Common myeloid progenitor, CD34-positive (primary cell): ENCODE measurements at places on chromosomes 5 and 9.

GRCh38 chr5:88776692-88777091, 106.3 kb downstream of the MEF2C start:
- DNase-seq = no peak

GRCh38 chr9:135480071-135480939, 723 bp downstream of the PPP1R26 start:
- peak; percentile 23 for DNase-seq

DNA sequence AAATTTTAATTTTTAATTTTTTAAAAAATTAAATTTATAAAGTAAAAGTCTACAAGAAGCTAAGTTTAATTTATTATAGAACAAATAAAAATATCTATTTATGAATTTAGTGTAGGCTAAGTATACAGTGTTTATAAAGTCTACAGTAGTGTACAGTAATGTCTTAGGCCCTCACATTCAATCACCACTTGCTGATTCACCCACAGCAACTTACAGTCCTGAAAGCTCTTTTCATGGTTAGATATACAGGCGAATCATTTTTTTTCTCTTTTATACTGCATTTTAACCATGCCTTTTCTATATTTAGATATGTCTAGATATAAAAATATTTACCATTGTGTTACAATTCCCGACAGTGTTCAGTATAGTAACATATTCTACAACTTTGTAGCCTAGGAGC, 55.9 kb downstream of the PCSK1 start:
- DNase-seq = no peak

DNA sequence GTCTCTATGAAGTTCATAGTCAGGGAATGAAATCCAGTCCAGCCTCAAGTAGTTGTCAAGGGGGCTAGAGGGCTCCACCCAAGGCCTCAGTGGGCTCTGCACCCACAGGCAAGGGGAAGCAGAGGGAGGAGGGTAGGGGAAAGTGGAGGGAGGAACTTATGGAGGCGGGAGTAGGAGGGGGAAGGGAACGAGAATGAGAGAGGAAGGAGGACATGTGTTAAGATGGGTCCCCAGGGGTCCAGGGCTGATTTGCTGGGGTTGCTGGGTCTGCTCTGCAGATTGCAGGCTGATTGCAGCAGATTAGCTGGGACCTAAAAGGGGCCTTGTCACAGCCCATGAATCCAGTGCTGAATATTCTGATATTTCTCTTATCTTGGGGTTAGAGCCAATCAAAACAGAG, 166.9 kb upstream of the IL12B start:
- DNase-seq = no peak

GRCh38 chr9:35732800-35733541, 505 bp downstream of the CREB3 start:
- DNase-seq = peak; percentile 51

DNA sequence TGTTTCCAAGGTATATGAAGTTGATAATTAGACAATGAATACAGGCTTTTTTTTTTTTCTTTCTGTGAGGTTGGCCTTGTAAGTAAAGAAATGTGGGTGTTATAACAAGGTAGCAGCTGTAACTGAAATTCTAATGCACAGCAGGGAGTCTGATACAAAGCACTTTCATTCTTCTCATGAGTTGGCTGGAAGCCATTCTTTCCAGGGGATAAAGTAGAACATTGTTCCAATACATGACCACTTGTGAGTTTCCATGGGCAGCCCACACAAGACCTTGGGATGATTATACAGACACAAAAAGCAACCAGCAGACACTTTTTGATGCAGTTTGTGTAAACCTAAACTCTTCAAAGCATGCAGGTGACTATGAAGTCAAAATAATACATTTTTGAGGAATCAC, 1785.9 kb upstream of the WWC1 start:
- DNase-seq = no peak

DNA sequence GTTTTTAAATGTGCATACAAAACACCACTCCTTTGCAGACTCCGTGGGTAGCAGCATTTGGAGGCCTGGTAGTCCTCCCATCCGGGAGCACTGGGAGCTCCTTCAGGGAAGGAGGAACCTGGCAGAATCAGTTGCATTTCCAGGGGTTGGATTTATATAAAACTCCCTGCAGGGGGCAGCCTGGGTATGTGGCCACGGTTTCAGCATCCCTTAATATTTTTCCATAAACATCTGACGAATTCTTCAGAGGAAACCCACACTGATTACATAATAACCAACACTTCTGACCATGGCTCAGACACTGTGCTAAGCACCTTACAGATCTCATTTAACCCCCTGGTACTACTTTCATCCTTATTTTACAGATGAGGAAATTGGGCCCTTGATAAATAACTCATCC, 6.1 kb upstream of the AFAP1L1 start:
- DNase-seq = no peak

GRCh38 chr9:22522206-22522740, 75.6 kb downstream of the DMRTA1 start:
- no peak for DNase-seq

- DNase-seq = peak; percentile 3
Observed at GRCh38 chr5:23742701-23743100, 235.3 kb downstream of the PRDM9 start.

DNA sequence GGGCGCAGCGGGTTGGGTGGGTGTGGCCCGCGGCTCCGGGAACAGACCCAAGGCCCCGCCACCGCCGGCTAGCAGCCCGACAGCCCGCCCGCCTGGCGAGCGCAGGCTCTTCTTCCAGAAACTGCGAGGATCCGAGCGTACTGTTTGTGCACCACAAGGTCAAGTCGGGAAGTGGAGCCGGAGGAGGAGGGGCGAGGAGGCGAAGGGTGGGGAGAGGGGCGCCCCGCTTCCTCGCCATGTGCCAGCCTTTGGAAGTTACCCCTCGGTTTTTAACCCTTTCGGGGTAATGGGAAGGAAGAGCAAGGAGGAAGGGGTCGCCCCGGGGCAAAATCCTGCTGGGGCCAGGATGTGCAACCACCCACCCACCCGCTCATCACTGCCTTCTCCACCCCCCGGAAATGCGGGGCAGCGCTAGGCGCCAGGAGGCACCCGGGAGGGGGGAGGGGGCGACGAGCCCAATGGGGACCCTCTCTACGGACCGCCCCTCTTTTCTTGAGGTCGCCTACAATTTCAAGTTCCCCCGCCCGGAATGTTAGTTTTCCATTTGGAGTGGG, 1.1 kb upstream of the JADE2 start:
- DNase-seq = peak; percentile 86

GRCh38 chr5:138502121-138502520, 36.8 kb downstream of the EGR1 start:
- no peak for DNase-seq

DNA sequence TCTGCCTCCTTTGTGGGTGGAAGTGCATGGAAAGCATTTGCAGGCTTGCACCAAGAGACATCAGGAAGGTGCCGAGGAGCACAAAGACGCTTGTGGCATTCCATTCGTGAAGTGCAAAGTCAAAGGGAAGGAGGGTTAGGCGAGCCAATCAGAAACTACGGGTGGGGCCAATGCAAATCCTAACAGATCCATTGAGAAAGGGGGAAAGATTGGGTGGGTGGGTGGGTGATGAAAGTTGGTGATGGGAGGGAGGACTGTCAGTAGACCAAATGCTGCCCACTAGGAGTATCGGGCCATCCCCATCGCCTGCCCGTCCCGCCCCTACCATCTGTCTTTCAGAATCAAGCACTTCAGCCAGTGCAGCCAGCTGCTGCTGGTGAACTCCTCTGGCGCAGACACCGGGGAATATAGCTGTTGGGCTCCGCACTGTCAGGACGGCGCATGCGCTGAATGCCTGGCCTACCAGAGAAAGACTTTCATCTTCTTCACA, 17.1 kb upstream of the ANXA6 start:
- no peak for DNase-seq

DNA sequence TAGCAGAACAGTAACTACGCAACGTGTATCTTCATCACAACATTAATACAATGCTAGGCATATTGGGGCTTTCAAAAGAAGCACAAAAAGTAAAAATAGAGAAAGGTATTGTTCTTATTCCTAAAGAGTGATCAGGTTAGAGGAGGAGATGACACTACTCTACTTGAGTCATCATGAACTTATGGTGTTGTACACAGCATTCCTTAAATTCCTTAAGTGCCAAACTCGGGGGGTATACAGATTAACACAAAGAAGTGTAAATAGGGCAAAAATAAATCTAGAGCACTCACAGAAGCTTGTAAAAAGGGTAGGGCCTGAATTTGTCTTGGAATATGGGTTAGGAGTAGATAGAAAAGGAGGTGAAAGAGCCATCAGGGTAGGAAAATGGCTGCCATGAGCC, 308.0 kb upstream of the DAP start:
- no peak for DNase-seq

- no peak for DNase-seq
Observed at GRCh38 chr5:66436721-66437120, 159.5 kb upstream of the MAST4 start.

DNA sequence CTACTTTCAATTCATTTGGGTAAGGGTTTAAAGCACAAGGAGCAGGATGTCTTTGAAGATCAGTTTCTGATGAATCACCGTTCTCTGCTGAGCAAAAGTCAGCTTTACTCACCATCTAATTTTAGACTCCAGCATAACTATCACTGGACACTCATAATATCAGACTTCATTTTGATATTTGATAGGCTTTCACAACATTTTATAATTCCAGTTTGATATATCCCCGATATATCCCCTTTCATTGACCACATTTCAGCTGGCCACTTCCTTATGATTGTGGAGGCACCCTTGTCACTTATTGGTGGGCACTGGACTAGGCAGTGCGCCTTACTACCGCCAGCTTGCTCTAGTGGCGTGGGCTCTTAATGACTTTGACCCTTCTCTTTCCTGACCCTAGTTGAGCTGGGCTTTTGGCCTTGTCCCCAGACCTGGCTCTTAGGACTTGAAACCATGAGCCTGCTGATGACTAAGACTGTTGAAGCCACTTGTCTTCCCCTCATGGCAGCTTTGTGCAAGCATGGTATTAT, 46.8 kb downstream of the CYSTM1 start:
- DNase-seq = no peak

GRCh38 chr9:86994231-86994630, 46.9 kb upstream of the GAS1 start:
- no peak for DNase-seq

GRCh38 chr5:154780128-154780527, 25.0 kb downstream of the LARP1 start:
- DNase-seq = no peak

GRCh38 chr5:159553792-159554191, 223.5 kb upstream of the IL12B start:
- DNase-seq = no peak

GRCh38 chr9:126474786-126475485, 138.8 kb upstream of the LMX1B start:
- no peak for DNase-seq

DNA sequence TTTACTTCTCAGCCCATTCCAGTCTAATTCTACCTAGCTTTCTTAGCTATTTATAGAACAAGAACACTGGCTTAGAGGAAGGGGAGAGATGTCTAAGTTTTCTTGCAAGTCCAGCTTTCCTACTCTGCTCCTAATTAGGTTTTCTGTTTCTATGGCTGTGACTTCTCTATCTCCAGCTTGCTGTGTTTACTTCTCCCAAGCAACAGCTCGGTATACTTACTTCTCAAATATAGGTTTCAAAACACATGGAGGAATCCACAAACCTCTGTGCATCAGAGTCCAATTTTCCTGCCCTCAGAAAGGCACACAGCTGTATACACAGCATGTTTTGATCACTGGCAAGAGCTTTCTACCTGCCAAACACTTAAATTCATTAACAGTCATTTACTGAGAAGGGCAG, 17.4 kb upstream of the HMGCR start:
- no peak for DNase-seq

GRCh38 chr5:1540831-1541701, 17.3 kb upstream of the LPCAT1 start:
- no peak for DNase-seq

DNA sequence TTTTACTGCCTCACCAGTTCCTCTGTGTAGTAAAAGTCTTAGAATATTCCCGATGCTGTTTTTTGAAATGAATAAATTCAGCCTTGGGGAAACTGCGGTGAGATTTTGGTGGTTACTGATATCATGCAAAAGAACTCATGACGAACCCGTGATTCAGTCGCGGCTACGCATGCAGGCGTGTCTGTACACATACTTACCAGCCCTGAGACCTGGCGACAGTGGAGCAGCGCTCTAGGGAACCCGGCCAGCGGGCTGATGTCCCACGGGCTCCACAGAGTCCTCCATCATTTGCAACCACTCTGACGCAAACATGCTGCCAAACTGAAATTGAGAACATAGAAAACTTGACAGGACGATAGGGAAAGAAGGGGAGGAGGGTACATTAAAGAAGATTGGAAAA, 315.6 kb upstream of the DAB2 start:
- no peak for DNase-seq

DNA sequence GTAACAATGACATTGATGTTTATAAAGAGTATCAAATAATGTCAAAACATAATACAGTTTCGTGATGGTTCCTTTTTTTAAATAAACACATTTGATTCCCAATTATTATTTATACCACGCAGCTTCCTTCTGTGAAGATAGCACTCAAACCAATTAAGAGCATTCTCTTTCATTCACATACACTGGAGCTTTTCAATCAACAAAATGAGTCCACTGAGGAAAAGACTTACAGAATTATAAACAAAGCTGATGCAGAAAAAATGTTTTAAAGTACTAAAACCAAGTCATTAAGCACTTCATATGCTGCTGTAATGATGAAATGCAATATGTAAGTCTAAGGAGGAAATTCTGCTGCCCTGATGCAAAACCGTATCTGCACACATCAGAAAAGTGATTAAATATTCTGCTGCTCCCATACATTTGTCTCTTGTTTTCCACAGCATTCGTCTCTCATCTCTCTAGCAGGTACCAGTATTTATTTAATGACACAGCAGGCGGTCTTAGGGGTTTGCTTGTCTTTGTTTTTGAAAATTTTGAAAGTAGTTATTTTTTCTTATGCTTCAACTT, 147.1 kb downstream of the CDH10 start:
- no peak for DNase-seq

DNA sequence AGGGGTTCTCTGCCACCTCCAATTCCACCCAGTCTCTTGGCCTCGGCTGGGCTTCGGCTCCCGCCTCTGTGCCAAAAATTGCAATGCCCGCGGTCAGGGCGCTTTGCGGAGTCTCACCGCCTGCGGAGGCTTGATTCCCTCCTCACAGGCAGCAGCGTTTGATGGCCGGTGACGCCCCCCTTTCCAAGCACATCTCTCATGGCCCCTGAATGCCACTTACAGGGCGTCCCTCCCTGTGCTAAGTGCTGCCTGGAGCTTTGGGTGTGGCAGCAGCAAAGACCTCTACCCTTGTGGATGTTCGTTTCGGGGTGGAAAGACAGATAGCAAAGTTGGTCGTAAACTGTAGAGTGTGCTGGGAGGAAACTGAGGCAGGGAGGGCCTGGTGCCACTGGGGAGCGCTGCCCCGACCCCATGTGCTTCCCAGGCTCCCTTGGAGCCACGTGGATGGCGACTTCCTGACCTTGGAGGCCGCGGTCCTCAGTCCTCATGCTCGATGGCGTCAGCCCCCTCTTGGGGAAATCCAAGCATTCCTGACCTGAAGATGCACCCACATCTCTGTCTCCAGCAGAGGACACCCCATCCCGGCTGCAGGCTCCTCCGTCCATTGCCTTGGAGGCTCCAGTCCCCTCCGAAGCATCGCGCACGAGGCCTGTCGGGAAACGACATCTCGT, 249.2 kb upstream of the IRX4 start:
- DNase-seq = no peak

GRCh38 chr5:98791001-98791519, 17.6 kb downstream of the RGMB start:
- DNase-seq = no peak

- no peak for DNase-seq
Observed at GRCh38 chr5:108136493-108136892, 245.4 kb downstream of the FBXL17 start.
